Kidney (tissue), 22 donors: ENCODE measurements at places on chromosomes 7 and 10. TPM values are rescaled to one million over a fixed set of nuclear protein-coding genes. Genes with fewer than 3 reads are reported as not detected.

GRCh38 chr7:81501220-81501619, 268.6 kb downstream of the HGF start:
- peak; percentile 33 for DNase-seq

- no peak for DNase-seq
These were observed 260.7 kb downstream of the BMPER start for GRCh38 chr7:34165927-34166550.

- no peak for DNase-seq
These were observed 21.7 kb upstream of the STRIP2 start for GRCh38 chr7:129412501-129412900.

Gene PLEKHS1
- total RNA-seq: 0.41 TPM

- no peak for DNase-seq
These were observed 35.9 kb downstream of the MICALL2 start for GRCh38 chr7:1423264-1423811.

Gene BBS9
- total RNA-seq: 23.4 TPM

DNA sequence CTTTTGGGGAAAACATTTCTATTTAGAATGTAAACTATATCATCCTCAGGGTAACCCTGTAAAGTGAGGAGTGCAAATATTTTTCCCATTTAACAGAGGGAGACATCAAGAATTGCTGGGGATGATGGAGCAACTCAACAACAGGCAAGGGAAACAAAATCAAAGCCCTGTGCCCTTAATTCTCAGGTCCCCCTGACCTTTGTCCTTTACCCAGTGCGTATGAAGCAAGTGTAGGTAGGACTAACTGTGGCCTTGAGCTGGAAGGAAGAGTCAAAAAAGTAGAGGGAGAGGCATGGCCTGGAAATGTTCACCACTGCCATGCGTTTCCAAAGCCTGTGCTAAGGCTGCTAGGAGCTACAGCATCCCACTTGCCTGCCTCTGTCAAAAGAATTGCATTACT, 896.9 kb downstream of the LRMDA start:
- no peak for DNase-seq

GRCh38 chr7:98866351-98866750, 3.5 kb downstream of the TMEM130 start:
- DNase-seq: no peak

GRCh38 chr7:12814107-12814506, 126.7 kb downstream of the ARL4A start:
- no peak for DNase-seq

- peak; percentile 32 for DNase-seq
These were observed at the start of gene ADIRF for GRCh38 chr10:86968271-86968993. Gene ADIRF, plus strand, starts transcription at chr10:86968482. Its CDS starts 63 bp downstream, at chr10:86968545.

Gene HOXA3
- 21.2 TPM for total RNA-seq

- DNase-seq: peak; percentile 63
These were observed 784 bp upstream of the SERPINE1 start for GRCh38 chr7:101125989-101126650.

- DNase-seq: no peak
These were observed 10.6 kb upstream of the DNMBP start for GRCh38 chr10:100020142-100020885.

Gene FAM24B
- total RNA-seq: 3.8 TPM

GRCh38 chr7:75743455-75743859, 4.7 kb upstream of the HIP1 start:
- no peak for DNase-seq

- DNase-seq: no peak
These were observed 696.8 kb upstream of the MBL2 start for GRCh38 chr10:53469383-53469782.

Gene CEP41
- 12.7 TPM for total RNA-seq

DNA sequence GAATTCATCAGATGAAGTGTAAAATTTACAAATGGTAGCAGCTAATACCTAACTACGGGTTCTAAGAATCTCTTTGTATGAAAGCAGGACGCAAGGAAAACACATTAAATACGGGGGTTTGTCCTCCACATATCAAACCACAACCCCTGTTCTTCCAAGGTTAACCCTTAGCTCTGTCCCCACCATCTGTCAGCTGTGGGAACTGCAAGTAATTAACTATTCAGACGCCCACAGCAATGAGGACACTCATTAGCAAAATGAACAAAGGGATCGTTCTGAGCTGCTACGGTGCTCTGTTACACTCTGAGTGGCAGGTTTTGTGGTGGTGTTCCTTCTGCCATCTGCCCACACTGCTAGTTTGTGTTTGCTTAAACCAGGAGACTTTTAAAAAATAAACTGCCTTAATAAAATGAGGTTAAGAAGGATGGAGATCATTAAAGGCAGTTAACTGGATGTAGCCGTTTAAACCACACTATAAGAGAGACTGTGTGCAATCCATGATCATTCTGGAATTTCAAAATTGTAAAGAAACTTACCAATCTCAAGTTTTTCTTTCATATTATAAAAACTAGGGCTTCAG, 51.4 kb downstream of the C10orf67 start:
- DNase-seq: peak; percentile 53

GRCh38 chr10:84412482-84412881, 84.1 kb downstream of the CCSER2 start:
- no peak for DNase-seq

GRCh38 chr7:47759056-47759706, 177.3 kb upstream of the TNS3 start:
- DNase-seq: no peak

Gene ZNF25
- 10.8 TPM for total RNA-seq

DNA sequence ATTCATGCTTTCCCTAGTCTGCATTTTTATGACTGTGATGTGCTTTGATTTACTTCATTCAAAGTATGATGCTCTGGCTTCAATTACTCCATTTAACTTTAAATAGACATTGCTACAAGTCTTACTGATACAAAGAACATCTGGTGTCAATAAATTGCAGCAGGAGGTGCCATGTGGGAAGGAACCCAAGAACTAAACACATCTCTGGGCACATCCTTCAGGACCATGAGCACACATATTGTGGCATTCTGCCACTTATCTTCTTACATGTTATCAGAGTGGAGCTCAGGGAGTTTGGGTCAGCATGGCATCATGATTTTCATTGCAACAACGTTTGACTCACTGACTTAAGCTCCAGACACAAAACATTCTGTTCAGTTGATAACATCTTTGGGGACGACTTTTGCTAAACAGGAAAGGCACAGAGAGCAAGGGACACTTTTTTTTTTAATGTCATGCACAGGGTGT, 227.0 kb downstream of the DKK1 start:
- DNase-seq: no peak

DNA sequence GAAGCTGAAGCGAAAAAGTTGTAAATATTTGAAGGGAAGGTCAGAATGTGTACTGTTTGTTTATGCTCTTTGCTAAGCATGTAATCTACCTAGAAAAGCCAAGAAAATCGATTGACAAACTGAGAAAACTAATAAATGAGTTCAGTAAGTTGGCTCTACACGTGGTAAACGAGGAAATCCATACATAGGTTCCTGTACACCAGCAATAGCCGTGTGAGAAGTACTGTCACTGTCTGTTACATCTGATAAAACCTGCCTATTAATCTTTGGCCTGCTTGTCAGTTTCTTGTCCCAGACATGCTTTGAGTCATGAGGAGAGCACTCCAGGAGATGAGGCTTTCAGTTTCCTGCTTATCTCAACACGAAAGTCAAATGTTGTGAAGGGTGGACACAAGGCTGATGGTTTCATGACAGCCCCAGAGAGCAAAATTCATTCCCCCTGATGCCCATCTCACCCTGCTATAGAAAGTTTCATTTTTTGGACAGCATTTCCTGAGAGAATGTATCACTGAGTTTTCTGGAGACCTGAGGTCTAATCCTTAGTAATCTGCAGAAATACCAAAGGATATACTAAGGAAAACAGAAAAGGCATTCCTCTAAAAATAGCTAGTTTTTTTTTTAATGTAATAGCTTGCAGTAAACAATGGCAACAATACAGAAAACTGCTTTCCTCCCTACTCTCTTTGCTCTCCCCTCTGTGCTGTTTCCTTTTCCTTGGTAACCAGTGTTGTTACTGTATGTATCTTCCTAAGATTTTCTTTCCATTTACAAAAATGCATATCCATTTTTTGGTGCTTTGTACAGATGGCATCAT, 18.8 kb downstream of the BMPR1A start:
- no peak for DNase-seq

Gene STOX1
- 1.5 TPM for total RNA-seq

- no peak for DNase-seq
These were observed 238.6 kb upstream of the LRRN3 start for GRCh38 chr7:110852156-110852940.

GRCh38 chr7:15581352-15581951, 19.6 kb upstream of the AGMO start:
- DNase-seq: no peak

DNA sequence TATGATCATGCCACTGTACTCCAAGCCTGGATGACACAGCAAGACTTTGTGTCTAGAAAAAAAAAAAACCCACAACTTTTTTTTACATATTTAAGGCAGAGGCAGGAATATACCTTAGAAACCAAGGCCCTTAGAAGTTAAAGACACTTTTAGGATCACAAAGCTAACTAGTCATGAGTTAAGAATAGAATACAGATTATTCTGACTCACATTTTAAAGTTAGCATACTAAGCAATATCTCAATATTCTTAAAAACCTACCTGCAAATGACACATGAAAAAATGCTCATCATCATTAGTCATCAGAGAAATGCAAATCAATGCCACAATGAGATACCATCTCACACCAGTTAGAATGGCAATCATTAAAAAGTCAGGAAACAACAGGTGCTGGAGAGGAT, 177.7 kb downstream of the CHCHD3 start:
- no peak for DNase-seq

- no peak for DNase-seq
These were observed 35.7 kb downstream of the GSDME start for GRCh38 chr7:24721481-24722001.

GRCh38 chr7:135430626-135431025, 79.3 kb downstream of the CNOT4 start:
- no peak for DNase-seq

Gene OPN1SW
- total RNA-seq: not detected

- no peak for DNase-seq
These were observed 87.5 kb downstream of the PLXNA4 start for GRCh38 chr7:132488634-132489302.

GRCh38 chr7:6157685-6158423, 114.6 kb downstream of the CYTH3 start:
- DNase-seq: no peak

Gene AIMP2
- total RNA-seq: 34.6 TPM

DNA sequence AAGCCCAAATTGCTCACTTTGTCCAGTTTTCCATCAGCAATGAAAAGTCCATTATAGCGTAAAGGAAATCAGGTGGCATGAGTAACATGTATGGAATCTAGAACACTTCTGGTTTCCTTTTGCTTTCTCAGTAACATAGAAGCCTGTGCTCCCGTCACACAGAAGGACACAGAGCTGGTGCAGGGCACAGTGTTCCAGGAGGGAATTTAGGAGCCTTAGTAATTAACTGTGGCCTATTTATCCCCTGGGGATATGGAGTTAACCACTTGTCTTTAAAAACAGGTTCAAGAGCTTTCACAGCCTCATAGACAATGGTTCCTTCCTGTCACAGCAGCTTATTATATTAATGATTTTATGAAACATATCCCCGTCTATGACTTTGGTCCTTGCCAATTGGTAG, 189.9 kb downstream of the NEBL start:
- no peak for DNase-seq

- no peak for DNase-seq
These were observed 28.3 kb downstream of the POLR3A start for GRCh38 chr10:78000956-78001472.

Gene AQP1
- total RNA-seq: 291 TPM

DNA sequence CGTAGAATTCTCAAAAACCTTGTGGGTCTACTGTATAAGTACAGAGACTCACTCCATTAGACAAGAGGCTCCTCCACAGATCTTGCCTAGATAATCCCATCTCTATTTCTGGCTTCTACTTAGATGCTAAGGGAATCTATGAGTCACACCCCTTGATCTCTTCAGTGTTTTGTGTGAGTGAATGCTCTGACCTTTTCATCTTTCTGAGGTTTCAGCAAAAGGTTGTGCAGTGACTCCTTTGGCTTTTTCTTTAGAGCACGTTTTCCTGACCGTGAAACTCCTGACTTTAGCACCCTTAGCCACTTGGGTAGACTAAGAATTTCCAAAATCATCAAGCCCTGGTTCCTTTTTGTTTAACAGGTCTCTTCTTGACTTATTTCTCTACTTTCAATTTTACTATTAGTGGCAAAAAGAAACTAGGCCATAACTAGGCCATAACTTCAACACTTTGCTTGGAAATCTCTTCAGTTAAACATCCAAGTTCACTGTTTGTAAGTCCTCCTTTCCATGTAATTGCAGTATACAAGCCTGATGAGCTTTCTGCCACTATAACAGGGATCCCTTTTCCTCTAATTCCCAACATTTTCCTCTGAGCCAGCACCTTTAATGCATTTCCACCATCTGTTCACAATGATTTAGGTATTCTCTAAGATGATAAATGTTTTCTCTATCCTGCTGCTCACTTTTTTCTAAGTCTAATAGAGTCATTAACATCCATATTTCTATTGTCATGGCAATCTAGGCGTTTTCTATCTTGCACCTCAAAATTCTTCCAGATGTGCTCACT, 19.4 kb downstream of the COPG2 start:
- DNase-seq: no peak

Gene FAM13C
- 8.8 TPM for total RNA-seq

DNA sequence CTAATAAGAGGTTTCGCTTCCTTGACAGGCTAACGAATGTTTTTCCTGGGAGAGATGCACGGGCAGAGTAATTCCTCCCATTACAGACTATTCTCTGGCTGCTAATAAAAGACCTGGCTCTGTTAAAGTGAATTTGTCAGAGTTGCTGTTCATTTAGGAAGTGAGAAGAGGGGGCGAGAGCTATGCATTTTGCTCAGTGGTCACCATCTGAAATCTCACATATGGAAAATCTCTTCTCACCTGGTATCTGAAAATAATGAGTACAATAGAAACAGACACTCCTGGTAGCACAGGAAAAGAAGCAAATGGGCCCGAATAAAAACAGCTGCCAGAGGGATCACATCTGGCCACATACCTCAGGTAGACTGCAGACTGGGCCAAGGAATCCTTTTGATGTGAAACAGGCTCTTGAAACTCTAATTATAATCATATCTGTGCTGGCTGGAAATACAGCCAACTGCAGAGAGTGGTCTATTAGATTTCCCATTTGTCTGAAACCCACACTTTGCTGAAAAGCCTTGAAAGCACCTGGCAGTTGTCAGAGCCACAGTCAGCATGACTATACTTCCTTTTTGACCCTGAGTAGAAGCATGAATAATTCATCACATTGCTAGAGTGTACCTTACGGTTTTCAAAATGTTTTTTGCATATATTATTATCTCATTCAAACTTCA, 33.6 kb downstream of the AOAH start:
- no peak for DNase-seq

Gene FGL2
- 96.9 TPM for total RNA-seq

DNA sequence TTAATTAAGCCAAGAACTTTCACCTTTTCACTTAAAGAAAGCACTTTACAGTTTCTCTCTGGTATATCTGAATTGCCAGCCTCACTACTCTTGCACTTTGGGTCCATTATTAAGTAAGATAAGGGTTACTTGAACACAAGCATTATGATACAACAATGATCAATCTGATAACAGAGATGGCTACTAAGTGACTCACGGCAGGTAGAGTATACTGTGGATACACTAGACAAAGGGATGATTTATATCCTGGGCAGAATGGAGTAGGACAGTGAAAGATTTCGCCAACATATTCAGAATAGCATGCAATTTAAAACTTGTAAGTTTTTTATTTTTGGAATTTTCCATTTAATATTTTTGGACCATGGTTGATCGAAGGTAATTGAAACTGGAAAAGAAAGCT, 34.3 kb upstream of the ITGB8 start:
- DNase-seq: no peak
